ENCODE measurements at places on chromosomes 12 and 14.

DNA sequence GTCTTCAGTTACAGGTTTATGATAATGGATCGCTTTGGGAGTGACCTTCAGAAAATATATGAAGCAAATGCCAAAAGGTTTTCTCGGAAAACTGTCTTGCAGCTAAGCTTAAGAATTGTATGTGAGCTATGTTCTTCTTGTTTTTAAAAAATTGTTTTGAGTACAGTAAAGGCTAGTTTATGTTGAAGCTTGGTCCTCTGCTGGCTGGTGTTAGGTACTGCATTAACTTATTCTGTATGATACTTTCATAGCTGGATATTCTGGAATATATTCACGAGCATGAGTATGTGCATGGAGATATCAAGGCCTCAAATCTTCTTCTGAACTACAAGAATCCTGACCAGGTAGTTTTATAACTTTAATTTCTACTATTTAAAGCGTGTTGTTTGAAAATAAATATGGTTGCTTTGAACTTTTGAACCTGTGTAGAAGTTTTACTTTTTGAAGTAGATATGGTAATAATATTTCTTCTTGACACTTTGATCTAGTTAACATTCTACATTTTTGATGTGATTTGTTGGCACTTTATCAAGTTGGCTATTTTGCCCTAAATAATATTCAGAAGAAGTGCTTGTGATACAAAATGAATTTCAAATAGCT, 55.7 kb downstream of the VRK1 start:
- DNase-seq: no peak

DNA sequence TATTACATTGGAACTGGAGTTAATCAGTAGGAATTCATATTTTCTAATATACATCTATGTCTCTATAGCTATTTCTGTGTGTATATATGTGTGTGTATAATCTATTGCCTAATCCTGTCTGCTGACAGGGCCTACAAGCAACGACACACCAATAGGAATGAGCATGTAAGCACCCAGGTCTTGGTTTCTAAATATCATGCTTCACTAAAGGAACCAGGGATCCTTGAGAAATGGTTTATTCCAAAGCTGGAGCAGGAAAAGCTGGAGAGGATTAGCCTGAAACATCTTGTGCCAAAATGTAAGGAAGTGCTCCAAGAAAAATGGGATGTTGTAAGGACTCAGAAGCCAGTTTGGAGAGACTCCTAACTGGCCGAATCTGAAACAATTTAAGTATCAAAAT, 29.3 kb upstream of the LGALS3 start:
- no peak for DNase-seq

- no peak for DNase-seq
Observed at GRCh38 chr12:116539361-116539771, 19.8 kb upstream of the MAP1LC3B2 start.

DNA sequence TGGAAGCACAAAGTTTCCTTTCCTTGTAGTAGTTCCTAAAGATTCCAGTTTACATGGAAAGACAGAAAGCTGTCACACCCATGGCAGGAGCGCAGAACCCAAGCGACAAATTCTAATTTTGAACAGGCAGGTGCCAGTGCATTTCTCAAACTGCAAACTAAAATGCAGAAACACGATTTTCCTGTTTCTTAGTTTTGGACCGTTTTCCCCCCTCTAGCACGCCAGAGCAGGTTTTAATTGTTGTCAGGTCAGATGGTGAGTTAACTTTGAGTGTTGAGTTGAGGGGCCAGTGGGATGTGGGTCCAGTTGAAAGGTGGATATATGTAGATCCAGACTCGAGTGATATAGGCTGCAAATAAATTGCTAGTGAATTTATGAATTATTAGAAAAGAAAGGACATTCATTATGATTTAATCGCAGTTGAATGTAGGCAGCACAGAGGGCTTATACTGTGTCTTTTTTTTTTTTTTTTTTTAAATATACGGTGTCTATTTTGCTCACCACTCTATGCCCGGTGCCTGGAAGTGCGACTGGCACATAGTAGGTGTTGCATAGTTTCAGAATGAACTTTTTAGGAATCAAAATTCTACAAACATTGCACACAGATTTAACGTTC, 909 bp upstream of the ETFBKMT start:
- DNase-seq: no peak

DNA sequence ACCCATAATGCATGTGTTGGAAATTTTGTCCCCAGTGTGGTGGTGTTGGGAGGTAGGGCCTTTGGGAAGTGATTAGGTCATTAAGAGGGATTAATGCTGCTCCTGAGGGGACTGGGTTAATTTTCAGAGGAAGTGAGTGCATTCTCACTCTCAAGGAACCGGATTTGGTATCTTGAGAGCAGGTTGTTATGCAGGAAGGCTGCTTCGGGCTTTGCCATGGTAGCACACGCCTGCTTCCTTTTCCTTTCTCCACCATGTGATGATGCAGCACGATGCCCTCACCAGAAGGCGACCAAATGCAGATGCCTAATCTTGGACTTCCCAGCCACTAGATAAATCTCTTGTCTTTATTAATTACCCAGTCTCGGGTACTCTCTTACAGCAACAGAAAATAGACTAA, 257.1 kb downstream of the SSPN start:
- DNase-seq: no peak

DNA sequence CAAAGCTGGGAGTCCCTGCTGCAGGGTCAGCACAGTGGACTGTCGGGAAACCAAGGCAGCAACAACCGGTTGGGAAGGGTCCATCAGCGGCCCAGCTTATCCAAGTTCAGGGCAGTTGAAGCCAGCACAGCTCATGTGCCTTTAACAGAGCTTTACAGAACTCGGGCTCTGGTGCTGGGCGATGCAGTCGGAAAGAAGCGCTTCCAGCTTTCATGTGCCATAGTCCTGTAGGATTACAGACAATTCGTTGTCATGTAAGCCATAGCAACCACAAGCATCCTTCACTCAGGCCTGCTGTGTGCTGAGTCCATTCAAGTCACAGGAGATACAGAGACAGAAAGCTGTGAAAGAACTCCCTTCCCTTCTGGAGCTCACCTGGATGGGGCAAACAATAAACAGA, 3.5 kb upstream of the FAM181A start:
- no peak for DNase-seq

GRCh38 chr12:88141425-88141773, 489 bp downstream of the CEP290 start:
- no peak for DNase-seq

DNA sequence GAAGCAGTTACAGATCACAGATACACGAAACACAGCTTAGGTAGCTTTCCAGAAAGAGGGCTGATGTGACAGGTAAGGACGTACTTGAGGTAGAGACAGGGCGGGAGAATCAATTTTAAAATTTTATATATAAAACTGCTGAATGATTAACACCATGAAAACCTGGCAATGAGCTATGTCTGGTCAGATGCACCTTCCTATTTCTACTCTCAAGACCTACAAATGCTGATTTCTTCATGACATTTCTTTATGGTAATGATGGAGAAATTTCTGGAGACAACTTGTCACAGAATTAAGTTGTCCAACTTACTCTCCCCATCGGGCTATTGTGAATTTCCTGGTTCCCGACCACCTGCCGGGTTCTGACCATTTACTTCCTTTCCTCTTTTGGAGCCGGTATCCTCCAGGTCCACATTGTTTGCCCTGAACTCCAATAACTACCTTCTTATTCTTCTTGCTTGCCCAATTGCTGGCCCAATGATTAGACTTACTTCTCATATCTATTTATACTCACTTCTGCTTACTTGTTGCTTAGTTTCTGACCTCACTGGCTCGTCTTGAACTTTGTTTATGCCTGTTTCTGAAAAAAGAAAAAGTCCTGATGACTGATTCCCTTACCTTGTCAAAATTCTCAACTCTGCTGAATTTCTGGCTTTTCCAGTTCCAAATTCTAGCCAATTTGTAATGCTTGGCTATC, 12.8 kb upstream of the ATP2B1 start:
- no peak for DNase-seq

- DNase-seq: no peak
Observed at GRCh38 chr12:131591714-131592709, 118.9 kb upstream of the SFSWAP start.

Measured in stimulated activated CD4-positive, alpha-beta T cell treated with anti-CD3 and anti-CD28 coated beads, Interleukin-15, amount 100 ng/mL, for 1 hour (primary cell).